Transverse colon (tissue), 4 donors: ENCODE measurements at places on chromosomes 1 and 21. TPM values are rescaled to one million over a fixed set of nuclear protein-coding genes. Genes with fewer than 3 reads are reported as not detected.

NTRK1 gene
- total RNA-seq: 2.6 TPM

LIPI gene
- total RNA-seq: not detected

GJA8 gene
- total RNA-seq: not detected

DNA sequence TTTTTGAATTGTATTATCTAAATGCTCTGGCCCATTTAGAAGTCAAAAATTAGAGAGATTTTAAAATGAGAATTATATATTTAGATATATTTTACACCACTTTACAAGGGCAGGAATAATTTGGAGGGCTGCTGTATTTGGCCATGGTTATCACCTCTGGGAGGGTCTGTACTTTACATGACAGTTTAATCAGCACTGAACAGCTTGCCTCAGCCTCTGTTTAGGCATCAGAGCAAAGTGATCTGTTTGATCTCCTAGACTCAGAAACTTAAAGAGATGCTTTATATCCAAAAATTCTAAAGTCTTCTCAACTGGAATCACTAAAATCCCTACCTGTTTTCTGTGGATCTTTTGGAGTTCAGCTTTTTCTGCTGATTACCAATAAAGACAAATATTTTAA is 5.4 kb upstream of the SPTA1 start:
- no peaks in the 10 kb centered on the region for H3K4me1 ChIP-seq
- H3K36me3 ChIP-seq: no peaks in the 10 kb centered on the region
- no peaks in the 10 kb centered on the region for H3K27me3 ChIP-seq

DNA sequence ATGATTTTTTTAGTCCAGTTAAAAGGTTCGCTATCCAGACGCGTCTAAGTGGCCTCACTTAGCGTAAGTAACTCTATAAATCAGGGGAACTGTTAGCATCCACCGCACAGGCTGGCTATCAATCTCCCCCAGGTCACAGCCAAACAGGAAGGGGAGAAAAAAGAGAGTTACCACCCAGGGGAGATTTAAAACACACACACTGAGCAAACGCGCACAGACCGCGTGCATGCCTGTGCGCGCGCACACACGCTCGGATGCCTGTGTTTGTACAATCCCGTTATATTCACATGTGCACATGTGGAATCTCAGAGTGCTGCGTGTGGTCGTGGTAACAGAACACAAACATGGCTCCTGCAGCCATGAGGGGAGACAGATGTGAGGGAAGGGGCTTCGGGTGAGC is 125.4 kb downstream of the CASZ1 start:
- no peaks in the 10 kb centered on the region for H3K36me3 ChIP-seq
- DNase-seq: no peak
- H3K4me3 ChIP-seq: no peak overlapping the region
- no peaks in the 10 kb centered on the region for H3K27me3 ChIP-seq

DNA sequence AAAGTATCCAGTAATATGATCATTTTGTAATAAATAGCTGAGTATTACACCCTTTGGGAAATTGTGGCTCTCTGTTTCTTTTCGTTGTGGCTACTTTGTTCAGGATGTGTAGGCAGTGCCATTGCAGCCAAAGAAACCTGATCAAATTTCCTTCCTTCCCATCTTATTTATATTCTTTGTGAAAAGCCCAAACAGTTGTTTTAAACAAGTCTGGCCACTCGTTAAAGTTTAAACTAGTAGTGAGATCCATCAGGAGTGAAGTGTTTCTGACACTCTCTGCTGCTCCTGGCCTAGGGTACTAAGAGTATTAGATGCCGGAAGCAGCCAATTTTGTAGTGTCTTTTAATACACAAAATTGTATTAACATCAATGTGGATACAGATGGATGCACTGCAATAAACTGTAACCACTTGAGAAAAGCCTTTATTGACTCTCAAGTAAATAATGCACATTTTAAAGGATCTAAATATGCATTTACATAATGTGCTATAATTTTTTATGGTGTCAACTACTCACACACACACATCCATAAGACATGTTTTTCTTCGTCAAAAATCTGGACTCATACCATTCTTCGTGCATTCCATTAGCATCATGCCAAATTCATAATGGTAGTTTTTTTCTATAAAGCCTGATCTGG is 317.9 kb downstream of the NFIA start:
- H3K27ac ChIP-seq: no peak overlapping the region
- no peak overlapping the region for H3K4me3 ChIP-seq
- no peak for DNase-seq

C4BPA gene
- 2.5 TPM for total RNA-seq

SDC3 gene
- total RNA-seq: 35.4 TPM
